NCI-H2227 treated with DMSO at 0.1 percent for 48 hours (cell line): ENCODE measurements at places on chromosomes 5 and 9.

DNA sequence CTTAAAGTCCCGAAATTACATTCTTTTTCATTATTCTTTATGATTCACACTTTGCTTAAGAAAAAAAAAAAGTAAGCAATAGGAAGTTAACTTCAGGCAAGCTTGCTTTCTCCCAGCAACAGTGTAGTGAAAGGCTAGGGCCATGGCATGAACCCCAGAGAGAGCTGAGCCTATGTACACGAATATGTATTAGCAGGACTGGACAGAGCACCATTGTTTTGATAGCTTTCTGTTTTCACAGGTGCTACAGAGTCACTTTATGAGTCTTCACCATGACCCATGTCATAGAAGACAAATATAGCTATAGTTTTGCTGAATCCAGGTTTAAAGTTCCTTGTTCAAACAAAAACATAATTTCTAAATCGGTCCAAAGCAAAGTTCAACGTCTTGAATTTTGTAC is 199.2 kb downstream of the ADAMTSL1 start:
- DNase-seq = no peak

- no peak for DNase-seq
Measured at GRCh38 chr9:96502539-96503373, 52.8 kb downstream of the HABP4 start.

- DNase-seq = no peak
Measured at GRCh38 chr5:184471-184870, 6.8 kb upstream of the LRRC14B start.

GRCh38 chr9:12790883-12791282 is 16.1 kb downstream of the LURAP1L start:
- no peak for DNase-seq

- no peak for DNase-seq
Measured at GRCh38 chr5:123705741-123706140, 193.8 kb downstream of the CSNK1G3 start.

GRCh38 chr9:76013809-76014208 is 123.3 kb downstream of the PCSK5 start:
- no peak for DNase-seq

DNA sequence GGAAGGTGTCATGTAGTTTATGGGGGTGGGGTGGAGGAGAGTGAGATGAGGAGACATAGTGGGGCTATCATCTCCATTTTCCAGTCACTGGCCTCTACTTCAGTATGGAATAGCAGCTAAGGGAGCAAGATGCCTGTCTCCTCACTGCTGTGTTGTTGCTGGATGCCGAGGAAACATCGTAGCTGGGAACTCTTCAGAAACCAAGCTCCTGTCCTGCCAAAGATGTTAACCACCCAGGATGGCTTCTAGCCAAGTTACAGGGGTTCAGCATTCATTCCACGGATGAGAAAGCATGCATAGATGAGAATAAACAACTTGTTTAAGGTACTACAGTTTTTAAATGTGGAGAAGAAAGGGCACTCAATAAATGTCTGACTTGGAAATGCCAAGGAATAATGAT is 226.5 kb downstream of the ASTN2 start:
- DNase-seq = no peak

- DNase-seq = no peak
Measured at GRCh38 chr5:172722327-172722815, 48.6 kb downstream of the DUSP1 start.

DNA sequence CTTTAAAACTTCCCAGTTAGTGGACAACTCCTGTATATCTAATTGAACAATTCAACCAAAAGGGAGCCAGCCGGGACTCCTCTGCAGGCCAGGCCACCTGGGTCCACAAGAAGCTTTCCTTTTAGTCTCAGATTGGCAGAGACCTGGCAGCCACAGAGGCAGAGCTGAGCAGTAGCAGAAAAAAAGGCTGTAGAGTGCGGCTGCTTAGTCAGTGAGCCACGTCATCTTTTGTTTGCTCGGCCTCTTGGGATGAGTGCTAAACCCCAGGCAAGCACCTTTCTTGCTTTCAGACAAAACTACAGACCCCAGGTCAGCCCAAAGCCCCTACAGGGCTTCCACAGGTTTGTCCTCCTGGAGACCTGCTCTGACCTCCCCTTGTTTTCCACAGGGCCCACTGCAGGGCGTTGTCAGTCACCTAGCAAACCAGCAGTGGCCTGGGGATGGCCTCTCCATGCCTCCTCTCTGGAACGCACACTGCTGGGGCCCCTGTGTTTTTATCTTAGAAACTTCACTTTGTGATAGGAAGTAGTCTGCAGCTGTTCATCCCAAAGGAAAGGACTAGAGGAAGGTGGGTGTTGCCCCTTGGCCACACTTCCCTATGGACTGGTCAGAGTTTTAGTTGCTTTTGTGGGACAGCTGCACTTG is 49.9 kb downstream of the SHB start:
- no peak for DNase-seq

- DNase-seq = no peak
Measured at GRCh38 chr5:112434641-112435040, 15.6 kb upstream of the EPB41L4A start.

- no peak for DNase-seq
Measured at GRCh38 chr5:173944511-173944910, 44.5 kb upstream of the C5orf47 start.

GRCh38 chr9:99211746-99212145 is 10.0 kb downstream of the ALG2 start:
- no peak for DNase-seq

DNA sequence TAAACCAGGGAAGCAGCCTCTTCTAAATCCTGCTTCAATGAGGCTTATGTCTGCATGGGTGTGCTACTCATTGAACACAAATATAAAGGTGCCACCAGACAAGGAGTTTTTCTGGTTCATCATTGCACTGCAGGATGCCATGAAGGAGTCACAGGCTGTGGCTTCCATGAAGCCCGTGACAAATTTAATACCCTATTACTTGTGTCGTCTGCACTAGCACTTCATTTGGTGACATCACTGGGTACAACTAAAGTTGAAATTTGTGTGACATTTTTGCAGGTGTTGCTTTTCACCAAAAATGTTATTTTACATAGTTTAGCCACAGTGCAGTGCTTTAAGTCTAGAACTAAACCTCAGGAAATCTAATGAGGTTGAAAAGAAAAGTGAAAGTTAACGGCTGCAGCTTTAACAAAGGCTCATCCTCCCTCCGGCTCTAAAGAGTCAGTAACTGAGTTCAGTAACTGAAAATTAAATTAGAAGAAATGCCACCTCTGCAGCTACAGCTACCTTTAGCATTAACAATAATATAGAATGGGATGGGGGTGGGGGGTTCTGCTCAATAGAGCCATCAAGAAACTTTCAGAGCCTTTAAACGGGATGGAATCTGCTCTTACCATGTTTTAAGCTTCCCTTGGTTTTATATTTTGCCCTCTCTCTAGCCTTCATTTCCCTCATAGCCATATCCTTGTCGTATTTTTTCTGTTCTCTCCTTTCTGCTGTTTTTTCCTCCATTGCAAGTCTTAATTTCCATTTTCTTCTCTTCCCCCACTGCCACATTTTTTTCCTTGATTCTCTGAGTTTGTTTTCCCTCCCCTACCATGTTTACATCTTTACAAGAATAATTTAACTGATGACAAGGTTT is 233.8 kb upstream of the TMEM161B start:
- DNase-seq = no peak

DNA sequence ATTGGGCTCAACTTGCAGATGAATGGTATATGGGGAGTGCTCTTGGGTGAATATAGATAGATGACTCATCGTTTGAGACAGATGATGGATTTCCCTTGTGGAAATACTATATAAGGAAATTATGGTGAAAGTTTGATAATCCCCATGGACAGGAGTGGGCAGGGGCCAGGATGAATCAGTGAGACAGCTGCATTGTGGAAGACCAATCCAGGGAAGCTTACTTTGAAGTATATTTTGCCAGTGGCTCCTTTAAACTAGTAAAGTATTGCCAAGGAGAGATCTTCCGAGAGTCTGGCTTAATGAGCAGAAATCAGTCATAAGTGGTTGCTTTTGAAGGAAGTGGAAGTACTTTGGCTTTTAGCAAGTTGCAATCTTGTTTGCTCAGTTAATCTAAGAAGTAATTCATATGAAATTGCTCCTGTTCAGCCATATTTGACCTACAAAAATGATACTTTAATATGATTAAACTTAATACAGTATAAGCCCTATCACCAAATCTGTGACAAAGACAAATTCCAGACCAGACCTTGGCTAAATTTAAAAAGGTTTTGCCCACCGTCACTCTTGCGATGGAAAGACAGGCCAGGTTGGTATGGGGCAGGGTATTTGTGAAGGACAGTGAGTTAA is 9.3 kb upstream of the TNC start:
- no peak for DNase-seq

DNA sequence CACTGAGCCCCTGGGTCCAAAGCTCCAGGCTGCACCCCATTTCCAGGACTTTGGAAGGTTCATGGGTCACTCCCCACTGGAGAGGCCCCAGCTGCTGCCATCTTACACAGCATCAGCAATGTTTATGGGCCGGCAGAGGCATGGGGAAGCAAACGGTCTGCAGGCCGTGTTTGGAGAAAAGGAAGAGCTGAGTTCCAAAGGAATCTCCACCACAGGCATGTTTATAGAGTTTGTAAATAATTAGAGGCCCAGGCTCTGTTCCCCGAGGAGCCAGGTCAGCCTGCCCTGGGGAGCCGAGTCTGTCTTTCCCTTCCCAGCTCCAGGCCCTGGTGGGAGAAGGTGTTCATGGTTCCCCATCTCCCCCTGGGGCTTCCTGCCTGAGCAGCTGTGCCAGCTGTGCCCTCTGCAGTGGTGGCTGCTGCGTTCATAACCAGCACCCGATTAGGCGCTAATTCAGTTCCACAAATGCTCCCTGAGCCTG is 64.8 kb downstream of the COL27A1 start:
- DNase-seq = no peak

- peak; percentile 83 for DNase-seq
Measured at GRCh38 chr5:125412561-125413495, 666.4 kb upstream of the ZNF608 start.

DNA sequence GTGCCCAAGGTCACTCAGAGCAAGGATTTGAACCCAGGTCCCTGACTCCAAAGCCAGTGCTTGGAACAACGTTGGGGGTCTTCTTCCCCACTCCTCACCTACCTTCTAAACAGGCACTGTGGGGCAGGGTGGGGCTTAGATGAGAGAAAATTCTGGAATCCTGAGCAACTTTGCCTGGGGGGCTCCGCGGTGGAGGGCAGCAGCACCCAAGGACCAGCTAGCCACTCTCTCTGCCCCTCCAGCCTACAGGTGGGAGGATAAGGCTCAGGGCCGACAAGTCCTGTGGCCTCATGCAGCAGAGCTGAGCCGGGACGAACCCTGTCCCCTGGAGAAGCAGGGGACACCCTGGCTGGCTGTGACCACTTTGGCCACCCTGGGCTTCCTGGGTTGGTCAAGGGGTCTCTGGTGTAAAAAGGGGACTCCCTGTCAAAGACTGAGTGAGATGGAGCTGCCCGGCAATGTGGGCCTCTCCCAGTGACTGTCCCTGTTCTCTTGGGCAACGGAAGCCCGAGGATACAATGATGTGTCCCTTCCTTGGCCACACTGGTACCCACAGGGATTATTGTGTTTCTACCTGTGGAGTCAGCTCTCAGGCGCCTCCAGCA is 26.5 kb downstream of the CEL start:
- DNase-seq = no peak

- no peak for DNase-seq
Measured at GRCh38 chr5:113223831-113224604, 210.8 kb downstream of the TSSK1B start.

- no peak for DNase-seq
Measured at GRCh38 chr9:10268531-10269485, 344.0 kb downstream of the PTPRD start.

DNA sequence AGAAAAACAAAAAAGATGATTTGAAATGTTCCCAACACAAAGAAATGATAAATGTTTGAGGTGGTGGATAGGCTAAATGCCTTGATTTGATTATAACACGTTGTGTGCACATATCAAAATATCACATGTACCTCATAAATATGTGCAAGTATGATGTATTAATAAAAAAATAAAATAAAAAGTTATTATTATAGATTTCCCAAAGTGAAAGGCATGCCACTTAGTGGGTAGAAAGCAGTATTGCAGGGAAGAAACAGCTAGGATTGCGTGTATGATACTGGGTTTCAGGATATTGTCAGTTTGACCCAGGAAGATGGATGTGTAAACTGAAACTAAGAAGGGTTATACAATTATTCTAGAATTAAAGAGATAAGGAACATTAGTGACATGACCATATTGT is 3.6 kb upstream of the TMEM38B start:
- no peak for DNase-seq
